ENCODE measurements at places on chromosomes 6 and 20. TPM values are rescaled to one million over a fixed set of nuclear protein-coding genes. Genes with fewer than 3 reads are reported as not detected.
A peak's percentile ranks its signal among the peaks of the same experiment; 100 is the strongest.

The OR2H1 gene
- not detected for total RNA-seq

- DNase-seq, result no peak
Measured at GRCh38 chr20:53922901-53923314, 147.5 kb downstream of the BCAS1 start.

DNA sequence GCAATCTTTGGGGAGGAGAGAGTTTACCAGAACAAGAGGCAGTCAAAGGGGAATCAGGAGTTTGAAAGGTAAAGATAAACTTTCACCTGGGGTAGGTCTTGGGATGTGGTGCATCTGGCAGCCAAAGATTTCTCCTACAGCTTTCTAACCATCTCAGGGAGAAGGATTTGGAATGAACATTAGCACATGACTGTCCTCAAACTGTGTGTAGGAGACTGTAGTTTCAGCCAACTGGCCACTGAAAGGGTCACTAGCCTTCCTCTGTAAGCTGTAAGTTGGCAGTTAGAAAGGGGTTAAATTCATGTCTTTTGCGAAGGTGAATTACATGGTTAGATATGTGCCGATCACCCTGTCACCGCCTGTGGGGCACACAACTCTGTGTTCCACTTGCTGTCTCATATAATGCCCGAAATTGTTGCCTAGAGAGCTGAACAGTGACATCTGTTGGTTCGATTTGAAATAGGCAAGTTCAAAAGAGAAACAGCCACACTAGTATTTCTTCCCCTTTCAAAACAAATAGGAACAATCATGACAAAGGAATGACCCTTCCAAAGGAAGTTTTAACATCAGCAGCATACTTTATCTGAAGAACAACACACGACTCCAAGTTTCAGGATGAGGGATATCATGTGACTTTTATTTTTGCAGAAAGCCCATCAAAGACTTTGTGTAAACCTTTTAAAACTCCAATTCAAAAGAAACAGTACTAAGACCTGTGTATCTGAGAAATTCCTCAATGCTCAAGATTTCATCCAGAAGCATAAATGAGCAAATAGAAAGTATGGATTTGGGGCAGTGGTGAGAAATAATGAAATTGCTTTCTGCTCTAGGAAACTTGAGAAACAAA lies 1.1 kb upstream of the OPN5 start:
- DNase-seq, result peak; percentile 33

The C6orf163 gene
- total RNA-seq, result 3.2 TPM

The SLC25A27 gene
- 0.88 TPM for total RNA-seq

DNA sequence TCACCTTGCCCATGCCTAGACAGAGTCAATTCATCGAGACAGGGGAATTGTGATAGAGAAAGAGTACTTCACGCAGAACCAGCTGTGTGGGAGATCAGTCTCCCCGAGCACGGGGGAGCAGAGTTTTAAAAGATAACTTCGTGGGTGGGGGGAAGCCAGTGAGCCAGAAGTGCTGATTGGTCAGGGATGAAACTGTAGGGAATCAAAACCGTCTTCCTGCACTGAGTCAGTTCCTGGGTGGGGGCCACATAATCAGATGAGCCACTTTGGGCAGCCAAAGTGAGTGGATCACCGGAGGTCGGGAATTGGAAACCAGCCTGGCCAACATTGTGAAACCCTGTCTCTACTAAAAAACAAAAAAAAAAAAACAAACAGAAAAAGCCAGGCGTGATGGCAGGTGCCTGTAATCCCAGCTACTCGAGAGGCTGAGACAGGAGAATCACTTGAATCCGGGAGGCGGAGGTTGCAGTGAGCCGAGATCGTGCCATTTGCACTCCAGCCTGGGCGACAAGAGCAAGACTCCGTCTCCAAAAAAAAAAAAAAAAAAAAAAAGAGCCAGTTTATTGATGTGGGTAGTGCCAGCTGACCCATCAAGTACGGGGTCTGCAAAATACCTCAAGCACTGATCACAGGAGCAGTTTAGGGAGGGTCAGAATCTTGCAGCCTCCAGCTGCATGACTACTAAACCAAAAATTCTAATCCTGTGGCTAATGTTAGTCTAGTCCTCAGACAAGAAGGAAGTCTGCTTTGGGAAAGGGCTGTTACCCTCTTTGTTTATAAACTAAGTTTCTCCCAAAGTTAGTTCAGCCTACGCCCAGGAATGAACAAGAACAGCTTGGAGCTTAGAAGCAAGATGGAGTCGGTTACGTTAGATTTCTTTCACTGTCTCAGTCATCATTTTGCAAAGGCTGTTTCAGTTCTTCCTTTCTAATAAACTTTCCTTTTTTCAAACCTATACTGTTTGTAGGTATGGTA lies 3.9 kb upstream of the TRIM39 start:
- no peak for DNase-seq

DNA sequence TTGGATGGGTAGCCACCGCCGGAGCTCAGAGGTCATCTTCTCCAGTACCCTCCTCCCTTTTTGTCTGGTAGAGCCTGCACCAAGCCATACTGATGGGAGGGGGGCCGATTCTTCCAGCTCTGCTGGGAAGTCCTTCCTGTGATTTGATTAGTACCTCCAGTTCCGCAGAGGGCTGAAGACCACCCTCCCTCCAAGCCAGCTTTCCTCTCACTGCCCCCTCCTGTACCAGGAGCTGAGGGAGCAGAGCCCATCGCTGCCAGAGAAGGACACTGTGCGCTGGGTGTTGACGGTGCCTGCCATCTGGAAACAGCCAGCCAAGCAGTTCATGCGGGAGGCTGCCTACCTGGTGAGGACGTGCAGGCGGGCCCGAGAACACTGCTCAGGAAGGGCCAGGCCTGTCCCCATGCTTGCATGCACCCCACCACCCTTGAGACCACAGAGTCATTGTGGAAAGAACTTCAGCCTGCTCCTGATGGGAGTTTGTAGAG lies 13.2 kb downstream of the HSPA12B start:
- no peak for DNase-seq

GRCh38 chr6:34249469-34250261 lies 859 bp upstream of the SMIM29 start:
- no peak for DNase-seq

- DNase-seq, result no peak
Measured at GRCh38 chr6:53982366-53983050, 128.7 kb upstream of the MLIP start.
